LoVo (cell line): ENCODE measurements at places on chromosomes 1 and 21.

- no peak for DNase-seq
Measured at GRCh38 chr1:233477359-233477758, 136.5 kb upstream of the KCNK1 start.

- DNase-seq: no peak
Measured at GRCh38 chr1:34511802-34512201, 243.0 kb upstream of the GJB5 start.

DNA sequence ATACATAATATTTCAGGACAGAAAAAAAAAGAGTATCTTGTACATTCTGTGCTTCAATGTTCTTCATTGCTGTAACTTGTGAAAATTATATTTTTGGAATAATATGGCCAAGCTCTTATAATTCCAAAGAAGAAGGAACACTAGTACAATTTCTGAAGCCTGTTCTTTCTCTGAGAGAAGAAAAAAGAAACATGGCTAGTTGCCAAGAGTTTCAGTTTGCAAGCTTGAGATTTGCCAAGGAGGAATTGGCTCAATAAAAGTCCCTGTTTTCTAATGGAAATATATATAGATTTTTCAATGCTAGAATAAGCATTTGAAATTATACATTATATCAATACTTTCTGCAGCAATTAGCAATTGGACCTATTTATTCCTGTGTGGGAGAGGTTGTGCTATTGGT is 285.2 kb upstream of the NEGR1 start:
- no peak for DNase-seq

- no peak for DNase-seq
Measured at GRCh38 chr1:229835226-229835625, 209.2 kb downstream of the URB2 start.

- DNase-seq: no peak
Measured at GRCh38 chr21:43868461-43868860, 3.4 kb downstream of the AGPAT3 start.
